ENCODE measurements at places on chromosomes 16 and 17. TPM values are rescaled to one million over a fixed set of nuclear protein-coding genes. Genes with fewer than 3 reads are reported as not detected.

GRCh38 chr16:83983491-83983890 is 15.4 kb downstream of the NECAB2 start:
- H3K4me1 ChIP-seq, result no peaks in the 10 kb centered on the region
- DNase-seq, result no peak
- no peaks in the 10 kb centered on the region for H3K27me3 ChIP-seq
- no peak overlapping the region for H3K4me3 ChIP-seq
- H3K27ac ChIP-seq, result no peak overlapping the region

DNA sequence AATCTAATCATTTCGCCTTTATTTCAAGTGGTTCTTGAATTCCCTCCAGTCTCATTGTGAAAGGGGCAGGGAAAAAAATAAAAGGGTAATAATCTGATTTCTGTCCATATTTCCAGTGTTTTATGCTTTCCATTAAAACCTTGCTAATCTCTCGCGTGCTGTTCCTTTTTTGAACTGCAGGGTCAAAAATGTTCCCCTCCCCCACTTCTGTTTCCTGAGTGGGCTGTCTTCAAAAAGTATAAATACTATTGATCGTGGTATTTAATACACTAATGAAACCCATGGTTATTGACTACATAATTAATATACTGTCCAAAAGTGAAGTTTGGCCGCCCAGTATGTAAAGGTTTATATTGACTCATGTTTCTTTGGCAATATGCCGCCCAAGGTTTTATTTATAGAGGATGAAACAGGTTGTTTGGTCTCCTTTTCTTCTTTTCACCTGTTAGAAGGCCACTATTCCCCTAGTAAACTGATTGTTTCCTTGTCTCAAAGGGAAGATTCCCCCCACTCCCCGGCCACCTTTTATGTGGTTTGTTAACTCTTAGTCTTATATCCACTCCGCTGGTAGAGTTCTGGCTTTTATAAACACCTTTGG is 69.7 kb downstream of the RPA1 start:
- H3K27me3 ChIP-seq, result no peaks in the 10 kb centered on the region
- H3K27ac ChIP-seq, result no peak overlapping the region
- DNase-seq, result no peak
- no peak overlapping the region for H3K4me3 ChIP-seq

- no peak overlapping the region for H3K4me3 ChIP-seq
- H3K4me1 ChIP-seq, result no peaks in the 10 kb centered on the region
- H3K36me3 ChIP-seq, result no peaks in the 10 kb centered on the region
Observed at GRCh38 chr17:16106161-16106891, 106.7 kb downstream of the TTC19 start.

GRCh38 chr17:17710728-17711541 is 29.7 kb downstream of the RAI1 start:
- no peak overlapping the region for H3K4me3 ChIP-seq
- H3K27ac ChIP-seq, result peak overlapping the region; percentile 39
- peaks cover 42% of the 10 kb centered on the region for H3K4me1 ChIP-seq
- H3K27me3 ChIP-seq, result no peaks in the 10 kb centered on the region
- H3K36me3 ChIP-seq, result no peaks in the 10 kb centered on the region

DNA sequence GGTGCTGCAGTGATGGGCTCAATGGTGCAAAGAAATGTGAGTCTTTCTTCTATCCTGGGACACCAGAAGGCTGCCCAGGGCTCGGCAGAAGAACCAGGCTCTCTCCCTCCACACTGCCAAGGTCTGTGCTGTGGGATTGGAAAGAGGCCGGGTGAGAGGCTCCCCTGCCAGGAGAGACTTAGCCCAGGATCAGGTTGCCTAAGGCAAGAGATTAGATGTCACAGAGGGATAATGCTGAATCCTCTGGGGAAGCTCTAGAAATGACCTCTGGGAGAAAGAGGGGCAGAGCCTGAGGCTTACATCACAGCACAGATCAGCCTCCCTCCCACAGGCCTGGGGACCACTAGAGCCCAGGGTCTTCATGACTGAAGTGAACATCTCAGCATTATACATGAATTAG is 5.7 kb upstream of the DOC2B start:
- no peak overlapping the region for H3K27ac ChIP-seq
- no peaks in the 10 kb centered on the region for H3K4me1 ChIP-seq
- no peaks in the 10 kb centered on the region for H3K36me3 ChIP-seq
- no peak overlapping the region for H3K4me3 ChIP-seq
- no peaks in the 10 kb centered on the region for H3K27me3 ChIP-seq
- DNase-seq, result no peak

JPT1 gene
- 371 TPM for total RNA-seq

SAMD14 gene
- 3.3 TPM for total RNA-seq

FADS6 gene
- 1.4 TPM for total RNA-seq

KAT7 gene
- total RNA-seq, result 122 TPM

DNA sequence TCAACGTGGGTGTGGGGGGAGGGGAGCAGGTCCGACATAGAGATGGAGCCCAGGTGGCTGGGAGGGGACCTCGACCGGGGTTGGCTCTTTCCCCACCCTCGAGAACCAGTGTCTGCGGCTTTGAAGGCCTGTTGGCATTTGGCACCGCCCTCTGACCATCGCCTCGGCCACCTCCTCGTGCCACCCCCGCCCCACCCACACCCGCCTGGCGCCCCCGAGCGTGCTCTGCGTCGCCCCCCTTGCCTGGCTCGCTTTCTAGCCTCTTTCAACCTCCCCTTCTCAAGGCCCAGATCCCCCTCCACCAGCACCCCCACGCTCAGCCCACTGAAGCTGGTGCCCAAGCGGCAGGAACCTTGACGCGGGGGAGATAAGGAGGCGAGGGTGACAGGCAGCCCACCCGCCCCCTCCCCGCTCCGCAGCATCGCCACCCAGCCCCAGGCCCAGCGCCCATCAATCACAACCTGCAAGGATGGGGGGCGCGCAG is 619 bp downstream of the CACNB1 start:
- no peaks in the 10 kb centered on the region for H3K36me3 ChIP-seq
- peak overlapping the region; percentile 14 for H3K27ac ChIP-seq
- peaks cover 45% of the 10 kb centered on the region for H3K4me1 ChIP-seq
- no peaks in the 10 kb centered on the region for H3K27me3 ChIP-seq
- peak; percentile 42 for DNase-seq

ABCA8 gene
- 188 TPM for total RNA-seq

GRCh38 chr16:86512860-86513470 is 2.6 kb downstream of the FOXF1 start:
- DNase-seq, result no peak
- H3K4me3 ChIP-seq, result no peak overlapping the region
- no peaks in the 10 kb centered on the region for H3K36me3 ChIP-seq
- H3K4me1 ChIP-seq, result peaks cover 10% of the 10 kb centered on the region
- no peaks in the 10 kb centered on the region for H3K27me3 ChIP-seq

DNA sequence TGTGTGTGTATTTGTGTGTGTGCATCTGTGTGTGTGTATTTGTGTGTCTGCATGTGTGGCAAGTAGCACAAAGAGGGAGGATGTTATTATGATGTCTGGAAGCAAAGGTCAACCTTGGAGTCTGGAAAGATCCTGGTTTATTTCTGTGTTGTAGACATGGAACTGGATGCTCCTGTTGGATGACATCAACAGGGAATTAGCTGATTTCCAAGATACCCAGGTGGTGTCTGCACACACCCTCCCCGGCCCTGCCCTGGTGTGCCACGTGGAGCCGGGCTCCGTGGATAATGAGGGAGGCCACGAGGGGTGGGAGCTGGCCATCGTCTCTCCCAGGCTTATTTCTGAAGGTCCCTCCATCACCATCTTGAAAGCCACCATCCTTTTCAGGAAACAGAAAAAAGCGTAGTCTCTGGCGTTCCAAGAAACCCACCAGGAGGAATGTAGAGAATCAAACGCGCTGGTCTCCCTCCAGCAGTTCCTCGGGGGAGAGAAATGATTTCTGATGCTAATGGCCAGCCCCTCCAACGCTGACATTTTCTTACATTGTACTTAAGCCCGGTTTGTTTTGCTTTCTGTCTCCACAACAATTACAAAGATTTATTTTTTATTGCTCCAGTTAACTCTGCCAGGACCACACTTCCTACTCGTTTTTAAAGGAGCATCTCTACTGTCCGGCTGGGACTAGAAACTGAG is 93.3 kb downstream of the FOXL1 start:
- H3K4me3 ChIP-seq, result no peak overlapping the region
- no peak for DNase-seq
- H3K4me1 ChIP-seq, result peaks cover 16% of the 10 kb centered on the region
- no peaks in the 10 kb centered on the region for H3K27me3 ChIP-seq
- H3K27ac ChIP-seq, result no peak overlapping the region
- H3K36me3 ChIP-seq, result no peaks in the 10 kb centered on the region

DNA sequence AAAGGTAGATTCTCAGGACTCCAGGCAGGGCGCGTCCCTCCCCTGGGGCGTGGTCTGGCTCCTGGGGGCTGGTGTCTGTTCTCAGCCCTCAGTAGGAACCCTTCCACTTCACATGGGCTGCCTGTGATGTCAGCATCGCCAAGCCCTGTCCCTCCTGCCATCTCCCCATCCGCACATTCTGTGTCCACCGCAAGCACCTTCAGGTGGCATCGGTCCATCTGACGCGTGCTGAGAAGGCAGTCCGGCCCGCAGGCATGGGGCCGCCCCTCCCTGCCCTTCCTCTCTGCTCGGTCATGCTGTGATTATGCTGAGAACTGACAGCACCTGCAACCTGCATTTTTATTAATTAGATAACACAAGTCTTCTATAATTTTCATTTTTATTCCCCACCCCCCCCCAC is 12.7 kb upstream of the DNAH17 start:
- H3K4me1 ChIP-seq, result no peaks in the 10 kb centered on the region
- no peak for DNase-seq

GRCh38 chr17:19725486-19725885 is 9.1 kb upstream of the SLC47A2 start:
- no peaks in the 10 kb centered on the region for H3K36me3 ChIP-seq
- H3K4me1 ChIP-seq, result peaks cover 41% of the 10 kb centered on the region

ST6GALNAC1 gene
- total RNA-seq, result 20.6 TPM

NMRAL1 gene
- total RNA-seq, result 31.7 TPM

SYNGR3 gene
- total RNA-seq, result 20.9 TPM

SLC13A2 gene
- 0.79 TPM for total RNA-seq

RASD1 gene
- total RNA-seq, result 129 TPM

DNA sequence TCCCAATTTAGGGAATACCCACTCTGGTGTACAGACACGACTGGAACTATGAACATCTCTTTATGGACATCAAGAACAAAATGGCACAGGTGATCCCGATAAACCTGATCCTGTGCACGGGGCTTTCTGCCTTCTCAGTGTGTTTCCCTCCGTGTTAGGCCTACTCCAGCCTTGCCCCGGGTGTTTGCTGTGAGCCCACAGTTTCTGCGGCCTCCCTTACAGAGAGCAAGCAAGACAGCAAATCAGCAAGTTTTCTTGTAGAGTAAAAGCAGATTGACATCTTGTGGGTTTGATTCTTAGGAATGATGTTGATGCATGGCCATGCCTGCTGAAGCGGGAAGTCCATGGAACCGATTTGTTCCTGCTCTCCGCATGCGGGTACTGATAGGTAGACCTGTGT is 26.4 kb upstream of the ENDOV start:
- H3K27ac ChIP-seq, result no peak overlapping the region
- H3K36me3 ChIP-seq, result no peaks in the 10 kb centered on the region
- no peak overlapping the region for H3K4me3 ChIP-seq

DNA sequence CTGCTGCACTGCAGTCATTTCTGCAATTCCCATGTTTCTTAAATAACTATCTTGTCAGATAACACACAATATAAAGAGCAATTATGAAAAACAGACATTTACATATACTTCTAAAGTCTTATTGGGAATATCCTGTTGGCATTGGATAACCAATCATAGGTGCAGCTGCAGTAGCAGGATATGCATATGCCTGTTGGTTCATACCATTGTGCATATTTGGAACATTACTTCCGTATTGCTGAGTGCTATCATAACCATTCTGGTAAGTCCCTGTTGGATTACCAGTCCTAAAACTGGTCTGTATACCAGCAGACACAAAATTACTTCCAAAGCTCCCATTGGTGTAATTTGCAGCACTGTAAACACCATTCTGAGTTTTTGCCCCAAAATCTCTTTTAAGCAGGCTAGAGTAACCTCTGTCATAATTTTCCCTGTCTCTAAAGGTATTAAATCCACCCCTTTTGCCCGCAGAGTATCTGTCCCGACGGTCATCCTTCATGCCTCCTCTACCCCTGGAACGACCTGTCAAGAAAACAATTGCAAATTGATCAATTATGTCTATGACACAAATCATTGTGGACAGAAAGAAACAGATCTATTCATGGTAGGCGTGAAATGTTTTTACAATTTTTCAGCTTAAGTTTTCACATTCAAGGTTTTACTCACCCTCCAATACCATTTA is 3.1 kb upstream of the POLG2 start:
- no peaks in the 10 kb centered on the region for H3K27me3 ChIP-seq
- no peak for DNase-seq
- H3K4me1 ChIP-seq, result peaks cover 27% of the 10 kb centered on the region
- no peak overlapping the region for H3K4me3 ChIP-seq

- H3K27ac ChIP-seq, result no peak overlapping the region
- no peaks in the 10 kb centered on the region for H3K36me3 ChIP-seq
- no peaks in the 10 kb centered on the region for H3K4me1 ChIP-seq
- no peak overlapping the region for H3K4me3 ChIP-seq
Observed at GRCh38 chr16:50900391-50900942, 158.6 kb downstream of the CYLD start.

DNA sequence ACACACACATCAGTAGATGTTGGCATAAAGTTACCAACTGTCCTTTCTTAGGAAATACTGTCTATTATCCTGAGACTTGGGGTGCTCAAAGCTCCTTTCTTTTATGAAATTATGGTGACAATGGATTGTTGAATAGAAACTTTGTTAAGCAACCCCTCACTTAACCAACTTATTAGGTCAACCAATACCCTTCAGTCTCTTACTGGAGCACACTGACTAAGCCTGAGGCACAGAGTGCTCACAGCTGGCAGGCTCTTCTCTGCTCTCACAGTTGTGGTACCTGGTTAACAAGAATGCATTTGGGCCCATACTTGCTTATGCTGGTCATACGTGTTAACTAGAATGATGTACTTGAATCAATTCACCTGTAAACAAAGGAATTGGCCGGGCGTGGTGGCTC is 24.8 kb downstream of the CD300LF start:
- no peaks in the 10 kb centered on the region for H3K27me3 ChIP-seq
- no peak overlapping the region for H3K4me3 ChIP-seq
- H3K4me1 ChIP-seq, result no peaks in the 10 kb centered on the region
- DNase-seq, result no peak
- H3K36me3 ChIP-seq, result no peaks in the 10 kb centered on the region

RHBDL1 gene
- total RNA-seq, result 8.5 TPM

DNA sequence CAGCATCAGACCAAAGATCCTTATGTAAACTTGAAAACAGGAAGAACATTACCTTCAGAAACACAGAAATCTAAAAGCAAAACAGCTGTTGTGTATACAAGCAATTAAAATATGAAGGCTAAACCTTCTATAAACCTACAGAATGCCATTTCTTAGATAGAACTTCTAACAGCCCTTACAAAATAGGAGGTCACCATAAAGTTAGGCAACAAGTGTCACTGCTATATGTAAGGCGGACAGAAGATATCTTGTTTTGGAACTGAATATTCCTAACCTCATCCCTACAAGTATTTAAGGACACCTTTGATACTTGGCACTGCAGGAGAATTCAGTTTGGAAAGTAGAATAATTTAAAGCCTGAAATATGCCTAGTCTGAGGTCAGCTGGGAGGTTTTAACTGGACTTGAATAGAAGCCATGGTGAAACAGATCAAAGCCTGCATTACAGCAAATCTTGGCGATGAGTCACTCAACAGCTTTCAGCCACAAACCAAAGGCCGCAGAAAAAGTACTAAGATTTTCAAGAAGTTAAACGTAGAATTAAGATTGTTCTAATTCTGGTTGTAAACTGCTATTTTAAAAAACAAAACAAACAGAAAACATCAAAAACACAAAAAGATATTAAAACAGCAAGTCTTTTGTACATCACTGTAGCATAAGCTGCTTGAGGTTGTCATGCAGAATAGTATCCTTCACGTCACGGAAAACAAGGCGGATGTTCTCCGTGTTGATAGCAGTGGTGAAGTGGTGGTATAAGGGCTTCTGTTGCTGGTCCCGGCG is 42.7 kb downstream of the GNA13 start:
- no peak overlapping the region for H3K4me3 ChIP-seq
- H3K36me3 ChIP-seq, result no peaks in the 10 kb centered on the region
- H3K27me3 ChIP-seq, result no peaks in the 10 kb centered on the region
- peaks cover 19% of the 10 kb centered on the region for H3K4me1 ChIP-seq
